Lung microvascular endothelial cell (primary cell): ENCODE measurements at places on chromosomes 16 and 17. TPM values are rescaled to one million over a fixed set of nuclear protein-coding genes. Genes with fewer than 3 reads are reported as not detected.

ABI3 gene
- total RNA-seq = 6.0 and 14.4 TPM in 2 replicates

- DNase-seq = no peak
Observed at GRCh38 chr17:31226950-31227349, 70.1 kb downstream of the OMG start.

DNA sequence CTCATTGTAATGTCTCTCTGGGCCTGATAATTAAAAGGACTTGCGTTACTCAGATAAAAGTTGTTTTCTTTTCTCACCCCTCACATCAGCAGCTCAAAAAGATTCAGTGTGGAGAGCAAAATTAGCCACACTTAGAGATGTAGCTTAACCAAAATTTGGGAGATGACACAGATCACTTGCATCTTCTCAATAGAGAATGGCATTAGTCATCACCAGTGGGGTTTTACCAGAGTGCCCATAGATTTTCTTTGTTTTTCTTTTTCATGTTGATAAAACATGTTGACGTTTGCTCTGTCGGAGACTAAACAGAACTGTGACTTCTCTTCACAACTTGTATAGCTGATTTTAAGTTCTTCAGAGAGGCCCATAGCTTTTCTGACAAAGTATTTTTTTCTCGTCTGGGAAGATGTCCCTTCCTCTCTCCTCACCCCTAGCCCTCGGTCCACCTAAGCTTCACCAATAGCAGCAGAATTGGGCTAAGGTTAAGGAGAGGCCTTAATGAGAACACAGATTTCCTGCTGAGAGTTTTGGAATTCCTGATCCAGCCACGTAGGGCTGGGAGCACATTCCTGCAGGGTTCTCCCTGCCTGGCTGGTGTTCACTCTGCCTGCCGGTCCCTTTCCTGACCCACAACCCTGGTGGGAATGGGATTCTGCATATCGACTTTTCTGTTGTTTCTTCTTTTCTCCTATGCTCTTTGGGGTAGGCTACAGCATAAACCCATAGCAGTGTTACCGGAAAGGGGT is 92.6 kb downstream of the CACNG3 start:
- DNase-seq = no peak

DNA sequence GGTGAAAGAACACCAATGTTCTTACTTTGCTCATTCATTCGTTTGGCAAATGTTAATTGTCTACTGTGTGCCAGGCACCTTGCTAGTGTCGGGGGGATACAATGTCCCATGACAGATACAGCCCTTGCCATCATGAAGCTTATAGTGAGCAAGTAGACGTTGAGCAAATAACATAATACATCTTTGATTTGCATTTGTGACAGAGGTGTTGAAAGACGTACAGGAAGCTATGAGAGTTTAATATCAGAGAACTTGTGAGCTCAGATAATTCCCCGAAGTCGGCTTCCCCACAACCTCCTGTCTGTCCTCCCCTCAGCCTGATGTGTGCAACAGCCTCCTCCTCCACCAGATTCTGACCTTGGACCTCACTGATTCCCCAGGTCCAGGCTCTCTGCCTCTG is 138.0 kb upstream of the SDK2 start:
- no peak for DNase-seq

DNA sequence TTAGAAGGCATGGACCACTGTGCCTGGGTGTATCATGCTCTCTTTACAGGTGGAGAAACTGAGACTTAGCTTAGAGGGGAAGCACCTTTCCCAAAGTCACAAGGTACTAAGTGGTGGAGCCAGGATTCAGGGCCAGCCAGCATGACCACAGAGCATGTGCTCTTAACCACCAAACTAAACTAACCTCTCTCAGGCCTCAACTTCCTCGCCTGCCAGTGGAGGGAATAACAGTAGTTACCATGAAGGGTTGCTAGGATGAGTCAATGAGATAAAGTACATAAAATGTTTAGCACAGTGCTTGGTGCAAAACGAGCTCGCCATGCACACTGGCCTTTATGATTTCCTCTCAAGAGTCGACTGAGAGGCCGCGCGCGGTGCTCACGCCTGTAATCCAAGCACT is 6.4 kb upstream of the MYO1C start:
- peak; percentile 37 for DNase-seq

C17orf78 gene
- total RNA-seq = not detected in 2 replicates
